GM12892 (cell line): ENCODE measurements at places on chromosomes 2 and 18.
A peak's percentile ranks its signal among the peaks of the same experiment; 100 is the strongest.

- no peak for DNase-seq
Measured at GRCh38 chr2:119713819-119714490, 35.0 kb downstream of the TMEM177 start.

DNA sequence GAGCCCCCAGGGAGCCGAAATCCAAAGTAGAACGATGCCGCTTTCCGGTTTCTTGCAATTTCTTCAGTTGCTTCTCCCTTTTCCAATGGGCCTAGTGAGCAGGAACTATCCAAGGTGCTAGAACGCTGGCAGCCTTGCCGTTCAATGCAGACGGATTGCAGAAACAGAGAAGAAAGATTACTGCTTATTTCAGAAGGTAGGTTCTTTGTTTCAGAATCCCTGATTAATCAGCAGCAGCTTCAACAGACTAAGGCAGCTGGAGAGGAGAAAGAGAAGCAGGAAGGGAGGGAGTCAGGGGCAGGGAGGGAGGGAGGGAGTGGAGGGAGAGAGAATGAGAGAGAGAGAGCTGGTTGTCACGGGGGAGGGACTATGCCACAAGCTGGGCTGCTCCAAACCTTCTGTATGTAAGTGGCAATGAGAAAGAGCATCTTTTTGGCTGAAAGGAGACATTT lies 576 bp downstream of the NYAP2 start:
- no peak for DNase-seq

DNA sequence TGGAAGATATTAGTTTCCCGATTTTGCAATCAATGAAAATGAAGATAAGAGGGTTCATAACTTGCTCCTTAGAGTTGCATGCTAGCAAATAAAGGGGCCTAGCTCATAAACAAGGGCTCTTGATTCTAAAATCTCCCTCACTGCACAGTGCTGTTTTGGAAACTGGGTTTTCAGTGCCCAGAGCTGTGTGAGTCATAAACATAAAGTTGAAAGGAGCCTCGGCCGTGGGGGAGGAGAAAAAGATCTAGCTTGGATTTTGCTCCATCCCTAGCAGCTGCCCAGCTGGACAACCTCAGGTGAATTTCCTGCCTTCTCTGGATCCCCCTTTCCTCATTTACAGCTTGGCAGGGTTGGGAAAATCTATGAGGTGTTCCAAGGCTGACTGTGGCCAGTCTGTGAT lies 42.5 kb downstream of the LYPD1 start:
- DNase-seq = no peak

GRCh38 chr2:56077359-56077915 lies 106.4 kb upstream of the CCDC85A start:
- no peak for DNase-seq

GRCh38 chr2:163441603-163442002 lies 294.2 kb downstream of the FIGN start:
- DNase-seq = no peak

GRCh38 chr2:233349005-233349998 lies 5.0 kb upstream of the DGKD start:
- peak; percentile 61 for DNase-seq

DNA sequence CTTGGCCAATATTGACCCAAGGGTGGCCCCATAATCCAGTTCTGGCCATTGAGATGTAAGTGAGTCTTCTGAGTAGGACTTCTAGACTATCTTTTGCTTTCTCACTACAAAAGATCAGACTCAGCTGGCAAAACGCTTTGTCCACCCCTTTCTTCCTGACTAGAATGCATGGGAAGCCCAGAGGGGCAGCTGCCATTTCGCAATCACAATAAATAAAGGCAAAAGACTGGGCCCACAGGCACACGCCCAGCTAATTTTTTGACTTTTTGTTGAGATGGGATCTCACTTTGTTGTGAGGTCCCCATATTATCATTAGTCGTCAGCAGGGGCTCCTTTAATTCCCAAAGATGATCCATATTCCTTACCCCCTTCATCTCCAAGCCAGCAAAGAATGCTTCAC lies 41.1 kb upstream of the SGPP2 start:
- DNase-seq = no peak

DNA sequence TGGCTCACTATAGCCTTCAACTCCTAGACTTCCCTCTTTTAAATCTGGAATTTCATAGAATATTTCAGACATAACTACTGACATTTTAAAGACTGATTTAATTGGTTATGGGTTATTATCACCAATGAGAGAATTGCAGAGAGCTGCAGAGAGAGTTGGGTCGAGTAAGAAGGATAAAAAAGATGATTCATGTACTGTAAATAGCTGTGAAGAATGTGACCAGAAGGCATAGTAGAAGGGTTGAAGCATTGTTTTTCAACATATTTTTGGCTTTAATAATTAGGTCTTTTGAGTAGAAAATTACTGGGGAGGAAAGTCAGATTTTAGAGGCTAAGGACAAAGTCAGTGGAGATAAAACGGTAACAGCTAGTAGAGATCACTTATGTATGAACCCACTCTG lies 503.2 kb upstream of the SLC8A1 start:
- no peak for DNase-seq

GRCh38 chr2:197181491-197181890 lies 129.1 kb downstream of the ANKRD44 start:
- DNase-seq = no peak

DNA sequence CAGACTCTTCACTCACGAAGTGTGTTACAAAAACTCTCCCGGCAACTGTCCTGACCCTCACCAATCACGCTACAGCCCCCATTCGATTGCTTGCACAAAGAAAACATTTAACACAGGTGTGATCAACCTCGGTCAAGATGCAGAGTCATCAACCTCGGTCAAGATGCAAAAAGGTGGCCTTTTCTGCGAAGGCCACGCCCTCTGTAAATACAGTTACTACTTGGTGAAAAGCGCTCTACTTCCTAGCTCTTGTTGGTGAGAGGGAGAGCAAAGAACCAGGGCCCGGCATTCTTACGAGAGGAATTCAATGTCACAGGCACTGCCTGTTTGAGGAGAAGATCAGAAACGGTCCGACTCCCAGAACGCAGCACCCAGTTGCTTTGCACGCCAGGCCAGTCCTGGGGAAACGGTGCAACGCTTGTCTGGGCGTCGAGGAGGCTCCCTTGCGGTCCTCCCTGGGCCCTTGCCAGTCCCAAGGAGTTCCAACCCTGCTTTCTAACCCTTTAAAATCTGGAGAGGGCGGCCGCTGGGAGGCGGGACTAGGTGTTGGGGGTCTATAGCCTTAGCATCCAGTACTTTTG lies 1.9 kb downstream of the PIEZO2 start:
- DNase-seq = no peak

DNA sequence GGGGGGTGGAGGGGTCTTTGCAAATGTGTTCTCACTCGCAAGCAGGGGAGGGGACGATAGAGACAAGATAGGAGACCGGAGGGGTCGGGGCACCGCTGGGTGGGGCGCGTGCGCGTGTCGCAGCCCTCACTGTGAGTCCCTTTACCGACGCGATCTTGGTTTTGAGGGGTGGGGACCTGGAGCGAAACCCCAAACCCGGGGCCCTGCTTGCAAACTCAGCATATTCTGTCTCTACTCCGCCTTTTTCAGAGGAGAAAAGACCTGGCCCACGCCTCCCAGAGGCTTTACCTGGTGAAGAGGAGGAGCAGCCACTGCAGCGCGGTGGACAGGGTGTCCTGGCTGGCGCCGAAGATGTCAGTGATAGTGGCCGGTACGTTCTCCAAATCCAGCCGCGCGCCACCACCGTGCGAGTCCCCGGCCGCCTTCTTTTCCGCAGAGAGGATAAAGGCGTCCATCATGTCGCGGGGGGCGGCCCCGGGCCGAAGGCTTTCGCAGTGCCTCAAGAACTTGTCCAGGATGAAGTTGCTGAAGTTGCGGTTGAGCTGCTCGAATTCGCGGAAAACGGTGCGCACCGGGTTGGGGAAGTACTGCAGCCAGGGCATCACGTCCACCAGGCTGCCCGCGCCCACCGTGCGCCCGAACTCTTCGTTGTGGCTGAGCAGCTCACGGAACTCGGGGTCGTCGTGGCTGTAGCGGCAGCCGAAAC lies 1.7 kb downstream of the CYP1B1 start:
- no peak for DNase-seq

- no peak for DNase-seq
Measured at GRCh38 chr2:205665791-205666190, 16.5 kb upstream of the NRP2 start.

DNA sequence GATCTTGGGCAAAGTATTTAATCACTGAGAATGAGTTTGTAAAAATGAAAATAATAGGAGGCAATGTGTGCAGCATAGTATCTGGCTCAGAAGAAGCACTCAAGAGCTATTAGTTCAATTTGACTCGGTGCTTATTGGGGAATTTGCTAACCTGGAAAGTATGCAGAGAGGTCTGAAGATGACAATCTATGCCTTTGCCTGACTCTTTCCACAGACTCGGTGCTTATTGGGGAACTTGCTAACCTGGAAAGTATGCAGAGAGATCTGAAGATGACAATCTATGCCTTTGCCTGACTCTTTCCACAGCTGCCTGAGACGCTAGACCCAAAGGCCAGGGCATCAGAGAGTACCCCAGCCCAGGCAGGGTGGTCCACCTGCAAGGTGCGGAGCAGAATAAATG lies 12.2 kb upstream of the SH3BP4 start:
- no peak for DNase-seq

- no peak for DNase-seq
Measured at GRCh38 chr2:215565897-215566296, 130.0 kb upstream of the FN1 start.

DNA sequence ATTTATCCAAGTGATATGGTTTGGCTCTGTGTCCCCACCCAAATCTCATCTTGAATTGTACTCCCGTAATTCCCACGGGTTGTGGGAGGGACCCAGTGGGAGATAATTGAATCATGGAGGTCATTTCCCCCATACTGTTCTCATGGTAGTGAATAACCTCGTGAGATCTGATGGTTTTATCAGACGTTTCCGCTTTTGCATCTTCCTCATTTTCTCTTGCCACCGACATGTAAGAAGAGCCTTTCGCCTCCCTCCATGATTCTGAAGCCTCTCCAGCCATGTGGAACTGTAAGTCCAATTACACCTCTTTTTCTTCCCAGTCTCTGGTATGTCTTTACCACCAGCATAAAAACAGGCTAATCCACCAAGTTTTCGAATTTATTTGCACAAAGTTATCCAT lies 20.3 kb upstream of the CHST10 start:
- no peak for DNase-seq

DNA sequence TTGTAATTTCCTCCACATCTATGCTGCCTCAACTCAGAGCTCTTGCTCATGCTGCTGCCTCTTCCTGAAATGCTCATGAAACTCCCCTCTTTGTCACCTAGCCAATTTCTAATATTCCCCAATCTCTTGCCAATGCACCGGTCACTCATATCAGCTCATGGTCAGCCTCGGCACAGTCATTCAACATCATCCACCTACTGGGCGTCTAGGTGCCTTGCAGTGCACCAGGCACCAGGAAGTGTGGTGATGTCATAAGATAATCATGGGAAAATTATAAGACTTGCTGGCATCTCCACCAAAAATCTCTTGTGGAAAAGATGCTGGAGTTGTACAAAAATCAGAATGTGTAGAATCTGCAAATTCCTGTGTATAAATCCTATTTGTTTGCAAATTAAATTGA lies 52.6 kb upstream of the RAB27B start:
- no peak for DNase-seq

- no peak for DNase-seq
Measured at GRCh38 chr2:200342654-200343053, 36.2 kb downstream of the SPATS2L start.

DNA sequence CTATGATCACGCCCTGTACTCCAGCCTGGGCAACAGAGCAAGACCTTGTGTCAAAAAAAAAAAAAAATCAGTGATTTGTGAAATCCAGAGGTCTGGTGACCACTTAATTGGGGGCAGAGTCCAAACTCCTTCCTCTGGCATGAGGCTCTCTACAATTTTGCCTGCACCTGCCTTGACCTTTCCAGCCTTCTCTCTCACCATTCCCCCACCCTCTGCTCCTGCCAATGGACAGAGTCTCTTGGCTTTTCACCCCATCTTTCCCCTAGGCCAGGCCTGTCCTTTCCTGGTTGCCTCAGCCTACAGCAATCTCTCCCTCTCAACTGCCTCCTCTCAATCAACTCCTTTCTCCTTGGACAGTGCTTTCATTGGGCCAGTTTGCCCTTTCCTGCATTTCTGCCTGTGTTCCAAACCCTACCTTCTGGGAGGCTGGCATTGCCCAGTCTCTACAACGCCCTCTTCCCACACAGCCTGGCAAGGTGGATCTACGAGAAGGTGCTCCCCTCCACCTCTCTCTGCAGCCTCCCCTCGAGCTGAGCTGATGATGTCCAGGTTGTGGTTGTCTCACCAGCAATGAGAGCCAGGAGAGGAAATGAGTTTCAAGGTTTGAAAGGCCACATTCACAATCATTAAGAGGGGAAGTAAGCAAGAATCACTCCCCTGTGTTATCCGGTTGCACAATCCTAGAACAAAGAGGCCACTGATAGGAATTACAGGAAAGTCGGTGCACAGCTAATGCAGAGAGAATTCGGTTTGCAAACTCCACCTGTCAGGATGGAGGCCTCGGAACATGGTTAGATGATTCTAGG lies 39.5 kb upstream of the NPAS2 start:
- no peak for DNase-seq

- no peak for DNase-seq
Measured at GRCh38 chr2:3222636-3223035, 155.0 kb downstream of the EIPR1 start.

GRCh38 chr2:170530284-170530745 lies 184.8 kb upstream of the SP5 start:
- DNase-seq = no peak
